Stimulated activated effector memory CD8-positive, alpha-beta T cell treated with anti-CD3 and anti-CD28 coated beads, Interleukin-12 subunit alpha, Interleukin-12 subunit beta, amount 100 ng/mL, for 72 hours (primary cell): ENCODE measurements at places on chromosomes 4 and X.

DNA sequence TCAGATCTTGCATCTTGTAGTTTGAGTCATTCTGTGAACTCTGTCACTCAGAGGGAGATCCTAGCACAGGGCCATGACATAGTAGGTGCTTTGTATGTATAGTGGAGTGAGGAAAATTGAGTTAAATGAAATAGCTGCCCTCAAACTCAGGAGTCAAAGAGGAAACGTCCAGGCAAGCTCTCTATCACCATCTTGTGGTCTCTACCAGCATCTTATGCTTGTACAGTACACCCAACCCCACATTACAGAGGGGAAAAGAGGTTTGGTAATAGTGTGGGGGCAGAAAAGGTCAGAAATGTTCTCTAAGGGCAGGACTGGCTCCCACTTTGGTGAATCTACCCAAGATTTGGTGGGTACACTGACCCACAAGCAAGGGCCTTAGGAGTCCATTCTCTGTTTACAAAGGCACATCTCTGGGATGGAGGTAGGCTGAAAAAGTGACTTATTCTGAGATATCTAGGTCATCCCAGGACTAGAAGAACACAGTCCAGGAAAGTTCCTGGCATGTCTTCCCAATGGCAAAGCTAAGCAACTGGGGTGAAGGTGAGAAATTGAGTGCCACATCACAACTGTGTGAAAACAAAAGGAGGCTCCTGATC lies 131.8 kb downstream of the OR13H1 start:
- DNase-seq = no peak

DNA sequence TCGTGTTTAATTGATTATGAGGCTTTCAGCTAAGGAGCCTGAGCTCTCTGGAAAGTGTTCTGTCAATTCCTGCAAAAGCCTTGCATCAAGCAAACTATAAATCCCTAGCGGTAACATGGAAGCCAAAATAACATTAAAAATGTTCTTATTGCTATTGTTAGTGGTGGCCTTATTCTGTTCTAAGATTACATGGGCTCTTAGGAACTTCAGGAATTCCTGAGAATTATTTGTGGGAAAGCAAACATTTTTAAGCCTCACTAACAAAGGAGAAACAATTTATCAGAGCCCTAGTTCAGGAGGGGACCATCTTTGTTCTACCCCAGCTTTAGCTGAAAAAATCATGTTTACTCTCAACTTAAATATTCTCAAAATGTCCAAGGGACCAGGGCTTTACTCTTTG lies 119.6 kb downstream of the PAPSS1 start:
- DNase-seq = no peak

- DNase-seq = no peak
Observed at GRCh38 chr4:72991873-72992272, 77.6 kb downstream of the COX18 start.

- no peak for DNase-seq
Observed at GRCh38 chr4:7424553-7425111, 10.1 kb downstream of the PSAPL1 start.

- DNase-seq = no peak
Observed at GRCh38 chr4:23855912-23856605, 33.8 kb downstream of the PPARGC1A start.

- DNase-seq = no peak
Observed at GRCh38 chrX:49972328-49972860, 50.0 kb downstream of the CLCN5 start.

GRCh38 chrX:12965131-12965940 lies 9.6 kb upstream of the TMSB4X start:
- DNase-seq = no peak

- DNase-seq = no peak
Observed at GRCh38 chr4:148782284-148782683, 340.1 kb upstream of the NR3C2 start.

DNA sequence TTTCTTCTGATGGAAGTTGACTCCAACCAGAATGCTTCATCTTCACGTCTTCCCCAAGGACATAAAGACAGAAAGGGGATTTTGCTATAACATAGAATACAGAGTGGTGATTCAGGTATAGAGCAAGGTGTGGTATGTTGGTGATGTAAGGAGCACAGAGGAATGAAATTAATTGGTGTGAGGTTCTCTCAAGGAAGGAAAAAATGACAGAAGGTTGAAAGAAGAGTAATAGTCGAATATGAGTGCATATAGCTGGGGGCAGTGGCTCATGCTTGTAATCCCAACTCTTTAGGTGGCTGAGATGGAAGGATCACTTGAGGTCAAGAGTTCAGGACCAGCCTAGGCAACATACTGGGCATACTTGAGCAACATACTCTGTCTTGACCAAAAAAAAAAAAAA lies 20.1 kb downstream of the KIAA0232 start:
- no peak for DNase-seq

- no peak for DNase-seq
Observed at GRCh38 chrX:22135171-22135711, 103.1 kb downstream of the PHEX start.

GRCh38 chrX:99078301-99078700 lies 1331.8 kb downstream of the PCDH19 start:
- no peak for DNase-seq

DNA sequence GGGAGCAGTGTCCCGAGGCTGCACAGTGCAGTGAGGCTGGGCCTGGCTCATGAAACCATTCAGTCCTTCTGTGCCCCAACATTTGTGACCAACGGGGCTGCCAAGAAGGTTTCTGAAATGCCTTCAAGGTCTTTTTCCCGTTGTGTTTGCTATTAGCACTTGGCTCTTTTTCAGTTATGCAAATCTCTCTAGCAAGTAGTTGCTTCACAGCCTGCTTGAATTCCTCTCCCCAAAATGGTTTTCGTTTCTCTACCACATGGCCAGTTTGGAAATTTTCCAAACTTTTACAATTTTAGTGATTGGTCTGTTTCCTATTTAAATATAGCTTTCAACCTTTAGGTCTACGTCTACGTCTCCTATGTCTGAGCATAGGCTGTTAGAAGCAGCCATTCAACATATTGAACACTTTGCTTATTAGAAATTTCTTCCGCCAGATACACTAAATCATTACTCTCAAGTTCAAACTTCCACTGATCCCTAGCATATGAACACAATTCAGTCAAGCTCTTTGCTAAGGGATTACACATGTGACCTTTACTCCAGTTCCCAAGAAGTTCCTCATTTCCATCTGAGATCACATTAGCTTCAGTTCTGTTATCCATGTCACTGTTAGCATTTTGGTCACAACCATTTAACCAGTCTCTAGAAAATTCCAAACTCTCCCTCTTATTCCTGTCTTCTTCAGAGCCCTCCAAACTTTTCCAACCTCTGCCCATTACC lies 901.8 kb downstream of the GLUD2 start:
- DNase-seq = no peak

DNA sequence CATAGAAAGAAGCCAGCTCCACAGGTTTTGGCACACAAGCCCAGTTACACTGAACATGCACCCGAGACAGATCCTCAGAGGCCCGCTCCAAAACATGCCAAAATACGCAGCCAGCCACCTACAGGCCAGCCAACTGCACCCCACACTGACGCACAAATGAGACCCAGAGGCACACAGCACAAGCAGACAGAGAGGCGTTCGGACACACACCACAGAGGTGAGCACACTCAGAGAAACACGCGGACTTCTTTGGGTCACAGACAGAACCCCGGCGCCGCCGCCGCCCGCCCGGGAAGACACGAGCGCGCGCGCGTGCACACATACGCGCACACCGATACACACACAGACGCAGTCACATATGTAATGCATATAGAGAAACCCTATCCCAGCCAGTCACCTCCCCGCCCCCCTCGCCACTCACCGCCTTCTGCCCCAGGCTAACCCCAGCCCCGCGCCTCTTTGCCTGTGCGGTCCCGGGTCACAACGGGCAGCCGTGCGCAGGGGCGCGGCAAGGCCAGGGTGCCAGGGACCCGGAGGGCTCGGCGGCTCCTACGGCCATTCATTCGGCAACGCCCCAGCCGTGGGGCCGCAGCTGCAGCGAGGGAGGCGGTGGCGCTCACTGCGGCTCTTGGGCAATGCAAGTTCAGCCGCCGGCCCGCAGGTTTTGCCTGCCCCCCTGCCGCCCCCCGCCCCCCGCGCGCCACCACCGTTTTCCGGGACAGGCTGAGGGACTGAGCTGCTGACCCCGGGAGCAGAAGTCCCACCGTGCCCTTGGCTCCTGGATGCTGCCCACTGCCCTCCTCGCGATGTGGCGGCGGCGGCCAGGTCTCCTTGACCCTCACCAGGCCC lies 553 bp downstream of the SEPTIN6 start:
- peak; percentile 76 for DNase-seq

DNA sequence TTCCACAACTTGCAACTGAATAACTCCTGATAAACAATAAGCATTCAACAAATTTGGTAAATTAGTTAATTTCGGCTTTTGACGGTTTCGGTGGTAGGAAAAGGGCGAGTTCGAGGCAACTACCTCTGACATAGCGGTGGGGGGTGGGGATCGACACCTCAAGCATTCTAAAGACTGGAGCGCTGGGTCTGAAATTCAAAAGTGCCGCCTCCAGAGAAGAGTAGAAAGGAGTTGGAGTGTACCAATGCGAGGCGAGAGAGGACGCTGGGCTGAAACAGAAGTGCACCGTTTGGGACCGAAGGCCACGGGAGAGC lies 725 bp downstream of the SMC1A start:
- no peak for DNase-seq

- no peak for DNase-seq
Observed at GRCh38 chr4:118388606-118389005, 35.8 kb upstream of the PRSS12 start.

GRCh38 chr4:141142423-141142822 lies 9.2 kb upstream of the RNF150 start:
- DNase-seq = no peak

DNA sequence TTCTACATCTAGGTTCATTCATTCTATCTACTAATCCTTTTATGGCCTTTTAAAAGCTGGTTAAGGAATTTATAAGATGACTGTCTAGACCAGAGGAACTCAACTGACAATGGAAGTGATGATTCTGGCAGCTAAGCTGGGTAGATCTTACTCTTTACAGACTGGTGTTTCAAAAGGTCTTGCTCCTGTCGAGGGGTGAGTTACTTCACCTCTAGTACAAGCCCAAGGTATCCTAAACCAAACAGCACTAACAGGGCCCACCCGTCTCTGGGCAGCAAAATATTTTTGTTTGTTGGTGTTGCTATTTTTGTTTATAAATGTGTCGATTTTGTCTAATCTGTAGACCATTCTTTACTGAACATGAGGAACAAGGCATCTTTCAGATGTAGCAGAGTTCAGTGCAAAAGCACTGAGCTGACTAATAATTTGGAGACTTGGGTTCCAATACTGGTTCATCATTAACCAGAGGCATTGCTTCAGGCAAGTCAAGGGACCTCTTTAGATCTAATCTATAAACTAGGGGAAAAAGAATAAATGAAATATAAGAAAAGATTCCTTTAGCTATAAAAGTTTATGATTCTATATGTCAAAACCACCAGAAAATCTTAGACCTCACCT lies 90.3 kb upstream of the FRG1 start:
- no peak for DNase-seq

DNA sequence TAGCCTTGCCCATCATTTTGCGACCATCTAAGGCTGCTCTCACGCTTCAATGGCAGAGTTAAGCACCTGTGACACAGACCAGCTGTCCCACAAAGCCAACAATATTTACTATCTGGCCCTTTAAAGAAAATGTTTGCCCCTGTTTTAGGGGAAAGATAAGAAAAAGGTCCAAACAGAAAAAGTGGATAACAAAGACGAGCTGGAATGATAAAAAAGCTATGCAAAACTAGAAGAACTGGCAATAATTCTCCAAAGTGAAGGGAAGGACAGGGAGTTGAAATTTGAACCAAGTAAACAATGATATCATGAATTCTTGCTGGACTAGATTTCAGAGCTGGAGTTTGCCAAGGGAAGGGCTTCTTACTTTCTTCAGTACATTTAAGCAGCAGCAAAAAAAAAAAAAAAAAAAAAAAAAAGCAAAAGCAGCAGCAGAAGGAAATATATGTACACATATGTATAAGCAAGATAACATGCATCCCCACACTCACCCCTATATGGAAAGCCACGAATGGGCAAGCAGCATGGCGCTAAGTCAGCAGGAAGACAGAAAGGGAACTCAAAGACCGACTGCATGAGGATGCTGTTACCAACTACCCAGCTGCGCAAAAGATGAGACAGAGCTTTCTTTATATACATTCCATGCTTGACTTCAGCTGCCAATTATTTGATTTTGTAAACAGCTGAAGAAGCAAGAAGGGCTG lies 12.5 kb downstream of the TRAPPC2 start:
- no peak for DNase-seq

GRCh38 chr4:158799013-158799770 lies 30.4 kb downstream of the FNIP2 start:
- DNase-seq = no peak

DNA sequence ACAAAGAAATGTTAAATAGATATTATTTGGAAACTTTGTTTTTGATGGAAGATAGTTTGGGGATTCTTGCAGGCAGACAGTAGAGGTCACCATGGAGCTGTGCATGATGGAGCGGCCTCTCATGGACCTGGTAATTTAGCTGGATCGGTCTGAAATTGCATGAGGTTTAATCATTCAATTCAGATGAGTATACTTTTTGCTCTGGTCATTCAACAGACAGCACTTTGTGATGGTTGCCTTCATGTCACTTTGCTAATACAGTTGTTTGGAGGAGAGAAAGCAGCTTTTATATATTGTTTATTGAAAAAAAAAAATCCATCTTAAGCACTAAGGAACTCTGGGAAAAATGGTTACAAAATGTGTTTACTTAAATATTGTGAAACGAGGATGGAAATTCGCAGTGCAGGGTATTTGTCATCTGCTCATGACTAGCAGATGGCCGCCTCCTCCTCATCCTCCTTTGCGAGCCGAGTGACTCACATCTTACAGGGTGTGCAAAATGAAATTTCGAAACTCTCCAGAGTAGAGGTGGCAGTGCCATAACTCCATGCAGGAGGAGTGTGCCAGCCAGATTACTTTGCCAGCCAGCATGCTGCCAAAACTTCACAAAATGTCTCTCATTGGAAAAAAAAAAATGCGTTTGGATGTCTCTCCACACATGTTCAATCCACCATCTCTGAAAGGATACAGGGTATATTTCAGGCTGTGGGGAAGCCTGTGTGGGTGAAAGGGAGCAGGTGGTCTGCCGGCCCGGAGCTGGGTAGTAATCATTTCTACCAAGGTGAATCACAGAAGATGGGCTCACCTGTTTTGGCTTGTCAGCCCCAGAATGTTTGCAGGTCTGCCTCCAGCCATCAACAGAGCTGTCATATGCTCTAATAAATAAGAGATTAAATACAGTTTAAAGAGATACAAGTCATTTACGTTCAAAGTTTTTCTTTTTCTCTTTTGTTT lies 314.9 kb upstream of the DIPK2B start:
- no peak for DNase-seq

DNA sequence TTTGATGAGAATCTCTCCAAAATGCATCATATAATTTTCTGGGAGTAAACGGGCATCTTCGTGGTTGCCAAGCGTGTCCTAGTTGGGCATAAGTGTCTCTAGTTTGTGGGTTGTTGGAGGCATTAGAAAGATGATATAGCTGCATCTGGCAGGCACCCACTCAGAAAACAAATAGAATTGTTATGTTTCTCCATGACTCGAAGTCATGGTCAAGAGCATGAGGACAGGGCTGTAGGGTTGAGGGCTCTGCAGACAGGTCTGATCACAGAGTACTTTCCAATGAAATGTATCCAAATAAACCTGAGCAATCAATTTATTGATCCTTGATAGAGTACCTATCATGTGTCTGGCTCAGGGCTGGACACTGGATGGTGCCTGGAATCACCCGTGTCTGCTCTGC lies 82.7 kb downstream of the SORCS2 start:
- DNase-seq = no peak

- no peak for DNase-seq
Observed at GRCh38 chrX:69110116-69110530, 55.1 kb downstream of the PJA1 start.

GRCh38 chr4:140826701-140827027 lies 70.5 kb upstream of the TBC1D9 start:
- DNase-seq = no peak

GRCh38 chr4:157934151-157934550 lies 238.7 kb downstream of the GASK1B start:
- DNase-seq = no peak
